Osteoblast (primary cell): ENCODE measurements at places on chromosomes 4 and X. TPM values are rescaled to one million over a fixed set of nuclear protein-coding genes. Genes with fewer than 3 reads are reported as not detected.
A peak's percentile ranks its signal among the peaks of the same experiment; 100 is the strongest.

Gene IL2RG
- not detected in 2 replicates for total RNA-seq

Gene RXFP1
- total RNA-seq: not detected in 2 replicates

Gene MAGEA4
- not detected in 2 replicates for total RNA-seq

Gene MAGEA3
- not detected in 2 replicates for total RNA-seq

Gene TLL1
- total RNA-seq: 0.29 and 0.36 TPM in 2 replicates

Gene TEC
- 1.5 and 1.8 TPM in 2 replicates for total RNA-seq

Gene SGMS2
- total RNA-seq: 148 and 149 TPM in 2 replicates

Gene YY2
- total RNA-seq: 1.4 and 2.4 TPM in 2 replicates

Gene DMP1
- not detected in 2 replicates for total RNA-seq

- no peak for DNase-seq
These were observed 425.0 kb upstream of the ATOH1 start for GRCh38 chr4:93403571-93403970.

- DNase-seq: no peak
These were observed 1928.2 kb upstream of the TENM3 start for GRCh38 chr4:180314972-180315371.

DNA sequence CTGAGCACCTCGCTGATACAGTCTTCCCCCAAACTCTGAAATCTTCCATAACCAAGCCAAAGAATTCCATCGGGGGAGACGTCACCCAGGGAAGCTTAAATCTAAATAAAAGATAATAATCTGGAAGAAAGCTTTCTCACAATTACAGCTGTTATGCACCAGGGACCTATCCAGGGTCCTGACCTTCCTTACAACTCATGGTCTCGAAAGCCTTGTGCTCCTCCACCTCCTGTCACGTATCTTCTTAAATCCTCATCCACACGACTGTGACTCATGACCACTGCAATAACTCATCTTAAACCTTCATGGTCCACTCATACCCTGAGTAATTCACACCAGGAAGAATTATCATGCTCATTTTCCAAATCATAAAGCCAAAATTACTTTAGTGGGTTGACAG lies 166.8 kb upstream of the FRG1 start:
- no peak for DNase-seq

DNA sequence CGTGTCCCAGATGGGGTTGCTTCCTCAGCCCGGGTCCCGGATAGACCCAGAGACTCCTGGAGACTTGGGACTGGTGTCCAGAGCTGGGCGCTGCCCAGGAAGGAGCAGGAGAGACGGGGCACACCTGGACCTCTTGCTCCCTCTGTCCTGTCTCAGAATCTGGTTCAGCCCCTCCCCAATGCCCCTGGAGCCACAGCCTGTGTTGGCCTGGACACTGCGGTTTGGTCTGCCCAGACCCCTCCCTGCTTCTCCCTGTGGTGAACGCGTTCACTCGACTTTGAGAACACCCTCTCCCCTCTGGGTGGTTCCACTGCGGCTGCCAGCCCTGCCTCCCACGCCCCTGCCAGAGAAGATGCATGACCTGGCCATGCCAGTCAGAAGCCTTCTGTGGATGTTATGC lies 111.1 kb downstream of the HMX1 start:
- DNase-seq: peak; percentile 41

DNA sequence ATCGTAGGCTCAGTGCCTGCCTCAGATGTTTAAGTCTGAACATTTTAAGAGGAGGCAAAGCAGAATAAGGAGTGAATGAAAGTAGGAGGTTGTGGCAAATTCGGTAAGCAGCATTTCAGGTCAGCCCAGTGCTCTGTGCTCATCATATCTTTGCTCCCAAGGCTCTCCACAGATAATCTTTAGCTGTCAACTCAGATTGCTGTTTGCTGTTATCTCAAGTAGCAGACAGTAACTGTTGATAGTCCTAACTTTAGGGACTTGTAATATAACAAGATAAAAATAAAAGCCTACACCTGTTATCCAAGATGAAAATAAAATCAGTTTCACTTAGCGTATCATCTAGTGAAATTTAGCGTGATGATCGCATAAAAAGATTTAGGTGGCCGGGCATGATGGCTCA lies 18.6 kb upstream of the CLTRN start:
- no peak for DNase-seq

GRCh38 chrX:262381-262909 lies 18.7 kb upstream of the PLCXD1 start:
- peak; percentile 79 for DNase-seq

DNA sequence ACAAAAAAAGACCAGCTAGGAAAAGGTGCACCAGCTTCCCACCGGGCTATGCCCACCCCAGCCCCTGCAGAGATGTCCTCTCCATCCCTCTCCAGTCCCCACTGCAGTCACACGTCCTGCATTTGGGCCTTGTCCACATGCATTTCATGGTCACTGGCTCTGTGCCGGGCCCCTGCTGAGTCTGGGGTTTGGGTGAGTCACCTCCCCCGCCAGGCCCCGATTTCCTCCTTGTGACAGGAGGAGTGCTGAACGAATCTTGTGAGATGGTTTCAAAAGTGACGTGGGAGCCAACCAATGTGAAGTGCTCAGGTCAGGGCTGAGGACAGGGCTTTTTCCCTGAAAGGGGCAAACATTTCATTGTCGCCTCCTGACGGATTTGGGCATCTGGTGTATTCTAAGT lies 7.1 kb downstream of the CPZ start:
- peak; percentile 96 for DNase-seq

GRCh38 chr4:104489731-104490095 lies 5.0 kb downstream of the CXXC4 start:
- peak; percentile 27 for DNase-seq

DNA sequence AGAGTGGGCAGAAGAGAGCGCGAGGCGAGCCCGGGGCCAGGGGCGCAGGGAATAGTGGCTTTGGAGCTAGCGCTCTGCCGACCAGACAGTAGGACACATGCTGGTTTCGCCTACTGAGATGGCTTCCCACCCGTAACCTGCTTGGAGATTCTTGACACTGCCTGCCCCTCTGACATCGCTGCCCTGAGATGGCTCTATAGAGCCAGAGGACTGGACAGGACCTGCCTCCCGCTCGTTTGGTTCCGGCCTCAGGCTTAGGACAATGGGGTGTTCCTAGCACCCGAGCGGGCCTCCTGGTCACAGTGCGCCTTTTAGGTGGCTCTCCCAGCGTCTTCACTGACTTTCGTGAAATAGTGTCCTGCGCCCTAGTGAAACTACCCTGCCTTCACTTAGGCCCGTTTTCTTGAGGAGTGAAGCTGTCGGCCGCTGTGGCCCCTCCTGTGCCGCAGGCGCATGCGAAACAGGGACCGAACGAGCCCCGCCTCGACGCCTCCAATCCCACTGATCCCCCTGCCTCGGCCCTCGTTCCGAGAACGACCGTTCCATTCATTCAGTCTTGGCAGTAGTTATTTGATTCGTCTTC lies 608 bp downstream of the TAF1 start:
- peak; percentile 62 for DNase-seq

DNA sequence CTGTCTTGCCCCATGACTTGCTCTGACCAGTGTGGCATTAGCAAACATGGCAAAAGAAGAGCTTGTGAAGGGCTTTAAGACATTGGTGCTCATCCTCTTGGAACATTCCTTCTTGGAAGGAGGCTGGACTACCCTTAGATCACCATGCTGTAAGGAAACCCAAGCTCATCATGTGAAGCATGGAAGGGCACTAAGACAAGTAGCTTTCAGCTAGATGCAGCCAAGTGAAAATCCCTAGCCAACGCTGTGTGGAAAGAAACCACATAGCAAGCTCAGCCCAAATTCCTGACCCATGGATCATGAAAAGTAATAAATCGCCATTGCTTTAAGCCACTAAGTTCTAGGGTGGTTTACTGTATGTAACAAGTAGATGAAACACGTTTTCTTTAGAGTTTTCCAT lies 12.4 kb upstream of the PACRGL start:
- peak; percentile 76 for DNase-seq

DNA sequence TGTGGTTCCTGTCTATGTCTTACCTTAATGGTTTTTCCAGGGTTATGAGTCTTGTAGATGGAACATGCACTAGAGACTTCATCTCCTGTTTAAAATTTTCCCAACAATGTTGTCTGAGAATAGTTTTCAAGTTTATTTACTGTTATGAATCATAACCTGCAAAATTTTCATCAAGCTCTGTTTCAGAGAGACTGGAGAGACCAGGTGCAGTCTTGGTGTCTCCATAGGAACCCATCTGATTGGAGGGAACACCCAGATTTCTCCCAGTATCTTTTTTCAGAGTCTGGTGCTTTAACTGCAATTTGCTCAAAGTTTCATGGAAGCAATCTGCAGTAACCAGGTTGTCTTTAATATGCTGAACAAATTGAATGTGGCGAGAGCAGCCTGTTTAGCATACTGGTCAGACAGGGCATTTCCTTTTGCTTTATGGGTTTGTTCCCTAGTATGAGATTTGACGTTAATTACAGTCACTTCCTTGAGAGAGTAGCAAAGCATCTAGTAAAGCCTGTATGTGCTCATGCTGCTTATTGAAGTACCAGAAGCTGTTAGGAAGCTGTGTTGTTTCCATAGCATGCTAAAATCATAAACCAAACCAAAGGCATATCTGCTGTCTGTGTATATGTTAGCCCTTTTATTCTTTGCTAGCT lies 18.8 kb upstream of the VSIG1 start:
- DNase-seq: no peak

DNA sequence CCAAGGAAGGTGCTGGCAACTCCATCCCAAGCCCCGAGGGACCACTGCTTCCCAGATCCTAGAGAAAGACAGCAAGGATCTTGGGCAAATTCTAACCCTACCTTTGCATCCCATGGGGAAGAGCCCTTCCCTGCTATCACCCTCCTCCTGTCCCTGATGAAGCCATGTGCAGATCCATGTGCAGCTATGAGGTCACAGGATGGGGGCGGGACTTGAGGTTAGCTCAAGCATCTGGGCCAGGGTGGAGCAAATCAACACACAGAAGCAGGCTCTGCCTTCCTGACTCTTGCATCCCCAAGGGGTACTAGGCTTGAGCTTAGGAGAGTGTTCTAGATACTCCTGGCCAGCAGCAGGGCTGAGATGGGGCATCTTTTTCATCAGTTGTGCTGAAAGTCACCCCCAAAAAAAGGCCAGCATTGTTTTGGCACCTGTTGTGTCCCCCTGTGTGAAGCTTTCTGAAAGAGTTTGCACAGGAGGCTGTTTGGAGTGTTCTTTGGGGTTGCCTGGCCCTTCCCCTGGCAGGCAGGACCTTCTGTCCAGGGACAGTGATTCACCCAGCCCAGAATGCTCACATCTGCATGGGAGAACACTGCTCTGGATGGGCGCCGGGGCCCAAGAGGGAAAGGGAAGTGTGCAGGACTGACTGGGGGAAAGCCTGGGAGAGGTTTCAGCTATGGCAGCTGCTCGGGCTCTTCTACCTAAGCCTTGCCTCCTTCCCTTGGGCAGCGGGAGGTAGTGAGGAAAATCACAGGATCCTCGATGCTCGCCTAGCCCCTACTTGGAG lies 50.8 kb downstream of the PRPS1 start:
- DNase-seq: no peak

GRCh38 chr4:57139783-57140182 lies 29.6 kb upstream of the IGFBP7 start:
- DNase-seq: no peak

- no peak for DNase-seq
These were observed 22.8 kb upstream of the SH3RF1 start for GRCh38 chr4:169293343-169294176.

DNA sequence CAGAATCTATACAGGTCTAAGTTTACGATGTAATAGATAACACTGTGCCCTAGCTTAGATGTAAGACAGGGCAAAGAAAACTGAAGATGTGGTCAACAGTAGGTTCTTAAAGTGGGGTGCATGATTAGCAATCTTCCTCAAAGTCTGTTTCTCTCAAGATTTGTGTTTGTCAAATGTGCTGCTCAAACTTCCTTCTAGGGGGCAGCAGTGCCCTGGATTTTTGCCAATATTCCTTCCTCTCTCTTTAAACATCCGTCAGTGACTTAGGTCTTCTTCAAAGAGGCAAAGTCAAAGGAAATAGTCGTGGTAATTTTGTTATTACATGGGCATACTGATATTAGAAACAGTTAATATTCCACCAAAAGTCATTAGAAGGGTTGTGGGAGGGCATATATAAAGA lies 4.2 kb upstream of the PDHA2 start:
- no peak for DNase-seq

DNA sequence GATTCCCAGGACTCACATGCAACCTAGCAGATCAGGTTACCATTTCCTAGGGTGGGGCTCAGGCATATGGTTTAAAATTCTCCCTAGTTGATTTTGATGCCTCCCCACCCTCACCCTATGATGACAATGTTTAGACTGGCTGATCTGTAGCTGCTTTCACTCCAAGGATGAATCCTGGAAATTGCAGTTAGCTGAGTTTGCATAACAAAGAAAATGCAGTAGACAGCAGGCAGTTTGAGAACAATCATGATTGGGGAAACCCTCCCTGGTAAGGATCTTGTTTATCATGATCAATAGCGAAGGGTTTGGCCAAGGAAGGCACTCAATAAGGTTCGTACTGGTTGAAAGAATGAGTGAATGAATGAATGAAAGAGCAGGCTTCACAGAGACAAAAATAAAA lies 2.1 kb downstream of the ZNF518B start:
- DNase-seq: no peak

- no peak for DNase-seq
These were observed 78.8 kb upstream of the PLAC1 start for GRCh38 chrX:134737061-134737460.

DNA sequence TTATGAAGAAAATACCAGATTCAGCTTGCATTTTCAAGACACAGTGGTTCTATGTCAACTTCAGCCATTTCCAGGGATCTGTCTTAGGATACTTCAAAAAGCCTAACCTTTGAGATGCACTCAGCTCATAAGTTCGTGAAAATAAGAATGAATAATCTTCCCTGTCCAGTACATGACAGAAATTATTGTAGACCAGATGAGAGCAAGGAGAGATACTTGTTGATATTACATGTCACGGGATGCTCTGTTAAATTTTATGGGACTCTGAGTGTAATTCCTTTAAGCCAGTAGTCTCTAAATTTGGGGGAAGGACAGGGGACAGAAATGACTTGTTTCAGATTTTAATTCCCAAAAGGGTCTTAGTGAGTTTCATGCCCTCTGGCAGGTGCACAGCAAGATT lies 8.8 kb downstream of the TBL1X start:
- DNase-seq: no peak

DNA sequence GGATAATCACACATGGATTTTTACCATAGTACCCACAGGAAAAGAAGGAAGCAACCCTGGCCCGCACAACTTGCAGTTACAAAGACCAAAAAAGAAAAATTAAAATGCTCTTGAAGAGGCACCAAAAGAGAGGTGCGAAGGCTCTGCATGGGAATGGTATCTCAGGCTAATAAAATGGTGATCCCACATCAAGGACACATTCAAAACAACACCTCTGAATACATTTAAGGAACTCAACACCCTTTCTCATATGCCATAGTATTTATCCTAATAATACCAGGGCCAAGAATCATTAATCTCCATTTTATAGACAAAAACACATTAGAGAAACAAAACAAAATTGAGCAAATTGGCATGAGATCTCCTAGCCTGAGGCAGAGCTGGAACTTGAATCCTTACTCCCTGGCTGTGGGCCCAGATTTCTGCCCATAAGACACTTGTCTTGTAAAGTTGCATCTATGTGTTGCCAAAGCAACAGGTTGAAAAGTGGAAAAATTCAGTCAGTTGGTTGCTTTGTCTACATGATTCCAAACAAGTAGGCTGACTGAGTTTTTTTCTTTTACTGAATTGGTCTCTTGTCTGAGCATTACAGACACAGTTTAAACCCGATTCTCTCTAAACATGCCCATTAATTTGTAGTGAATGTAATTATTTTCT lies 33.5 kb downstream of the GUCY2F start:
- DNase-seq: no peak
